ENCODE measurements at places on chromosomes 6 and 20.

DNA sequence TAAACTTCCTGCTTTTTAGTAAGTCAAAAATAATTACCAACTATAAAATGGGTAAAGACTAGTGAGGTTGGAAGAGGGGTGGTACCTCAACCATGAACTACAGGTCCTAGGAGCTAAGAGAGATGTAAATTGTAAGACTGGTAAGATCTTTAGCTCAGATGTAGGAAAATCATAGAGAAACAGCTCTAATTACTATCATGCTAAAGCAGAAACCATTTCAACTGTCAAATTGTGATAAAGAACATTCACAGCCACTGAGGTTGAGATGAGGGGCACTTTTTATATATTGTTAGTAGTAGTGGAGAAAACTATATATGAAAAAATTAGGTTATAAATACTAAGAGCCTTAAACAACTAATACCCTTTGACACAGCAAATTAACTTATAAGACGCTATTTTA lies 20.0 kb downstream of the CDK19 start:
- no peak for DNase-seq

DNA sequence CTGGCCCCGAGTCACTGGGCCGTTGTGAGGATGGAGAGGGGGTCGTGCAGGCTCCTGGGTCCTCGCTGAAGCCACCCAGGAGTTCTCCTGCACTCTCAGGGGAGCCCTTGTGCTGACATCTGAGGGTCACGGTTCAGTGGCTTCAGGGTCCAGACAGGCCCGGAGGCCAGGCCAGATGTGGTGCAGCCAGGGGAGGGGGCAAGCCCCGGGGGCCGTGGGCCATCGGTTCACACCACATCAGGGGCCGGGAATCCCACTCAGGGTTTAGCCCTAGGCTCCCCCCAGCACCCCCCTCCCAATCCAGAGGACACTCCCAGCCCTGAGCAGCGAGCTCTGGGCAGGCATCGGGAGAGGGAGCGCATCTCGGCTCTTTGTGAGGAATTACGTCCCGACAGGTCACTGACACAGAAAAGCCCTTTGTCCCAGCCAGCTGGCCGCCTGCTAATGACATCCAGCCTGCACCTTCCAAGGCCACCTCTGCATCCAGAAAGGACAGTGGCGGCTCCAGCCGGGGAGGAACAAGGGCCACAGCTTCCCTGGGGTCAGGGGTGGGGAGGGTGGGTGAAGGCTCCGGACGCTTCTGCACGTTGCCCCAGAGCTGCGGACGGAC lies 6.4 kb upstream of the CHRNA4 start:
- no peak for DNase-seq

DNA sequence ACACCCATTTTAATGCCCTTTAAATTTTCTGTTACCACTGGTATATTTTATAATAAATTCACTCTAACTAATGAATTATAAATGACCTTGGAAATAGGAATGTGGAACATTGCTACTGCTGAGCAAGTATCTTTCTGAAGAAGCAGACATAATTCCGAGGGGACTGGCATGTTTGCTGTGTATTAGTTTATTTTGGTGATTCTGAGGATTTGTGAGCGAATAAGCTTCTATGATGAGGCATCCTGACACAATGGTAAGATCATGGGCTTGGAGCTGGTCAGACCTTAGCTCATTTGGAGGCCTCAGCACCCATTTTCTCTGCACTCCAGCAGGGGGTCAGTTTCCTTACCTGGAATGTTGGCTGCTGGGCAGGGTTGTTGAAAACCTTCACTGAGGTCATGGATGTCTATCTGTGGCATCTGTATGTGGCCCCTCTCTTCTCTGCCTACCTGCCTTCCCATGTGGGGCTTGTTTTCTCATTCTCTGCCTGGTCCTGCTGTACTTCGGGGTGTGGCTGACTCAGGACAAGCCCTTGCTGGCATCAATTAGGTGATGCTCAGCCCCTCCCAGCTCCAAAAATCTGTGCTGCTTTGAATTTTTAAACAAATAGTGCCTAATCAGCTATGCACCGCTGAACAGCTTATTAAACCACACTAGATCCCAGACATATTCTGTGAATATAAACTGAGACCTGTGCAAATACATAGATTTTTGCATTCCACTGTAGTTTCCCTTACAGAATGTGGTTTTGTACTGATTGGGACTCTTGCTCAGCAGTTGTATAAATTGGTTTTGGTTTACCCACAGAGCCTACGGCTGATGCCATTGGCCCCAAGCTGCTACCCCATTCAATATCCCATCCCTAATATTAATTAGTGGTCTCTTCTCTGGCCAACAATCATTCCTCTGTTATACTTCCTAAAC lies 10.7 kb downstream of the ARID1B start:
- DNase-seq: no peak

GRCh38 chr20:18144541-18145099 lies 7.0 kb downstream of the KAT14 start:
- no peak for DNase-seq

DNA sequence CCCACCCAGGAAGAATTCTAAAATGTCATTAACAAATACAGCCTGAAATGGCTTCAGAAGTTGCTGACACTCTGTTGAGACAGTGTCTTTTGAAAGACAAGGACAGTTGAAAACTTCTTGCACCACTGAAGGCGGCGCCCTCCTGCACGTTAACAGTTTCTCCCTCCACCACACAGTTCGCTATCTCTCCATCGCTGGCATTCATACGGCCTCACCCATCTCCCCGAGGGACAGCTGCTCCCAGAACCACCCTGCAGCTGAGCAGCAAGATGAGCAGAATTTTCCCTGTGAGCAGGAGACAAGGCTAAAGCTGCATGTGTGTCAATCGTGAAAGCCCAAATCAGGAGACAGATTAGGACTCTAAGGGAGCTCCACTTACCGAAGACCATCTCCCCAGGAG lies 113.3 kb downstream of the LY86 start:
- no peak for DNase-seq

DNA sequence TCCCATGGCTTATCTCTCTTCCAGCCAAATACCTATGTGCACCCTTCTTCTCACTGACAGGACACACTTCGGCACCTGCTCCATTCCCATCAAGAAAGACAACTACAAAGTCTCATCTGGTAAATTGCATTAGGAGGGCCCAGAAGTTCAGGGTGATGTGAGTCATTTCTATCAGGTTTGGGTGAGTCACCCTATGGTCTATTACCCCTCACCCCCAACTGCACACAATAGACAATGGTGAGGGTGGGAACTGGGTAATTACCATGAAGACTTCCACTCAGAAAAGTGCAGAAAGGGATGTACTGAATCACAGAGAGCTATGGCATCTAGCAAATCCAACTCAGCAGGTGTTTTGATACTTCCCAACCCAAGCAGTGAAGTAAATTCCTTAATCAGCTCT lies 54.8 kb downstream of the OPN5 start:
- DNase-seq: no peak

GRCh38 chr20:12264711-12265110 lies 347.0 kb downstream of the BTBD3 start:
- DNase-seq: no peak

- no peak for DNase-seq
Measured at GRCh38 chr6:48109944-48110343, 1.1 kb downstream of the PTCHD4 start.

- DNase-seq: no peak
Measured at GRCh38 chr6:9484091-9484490, 930.8 kb downstream of the TFAP2A start.

DNA sequence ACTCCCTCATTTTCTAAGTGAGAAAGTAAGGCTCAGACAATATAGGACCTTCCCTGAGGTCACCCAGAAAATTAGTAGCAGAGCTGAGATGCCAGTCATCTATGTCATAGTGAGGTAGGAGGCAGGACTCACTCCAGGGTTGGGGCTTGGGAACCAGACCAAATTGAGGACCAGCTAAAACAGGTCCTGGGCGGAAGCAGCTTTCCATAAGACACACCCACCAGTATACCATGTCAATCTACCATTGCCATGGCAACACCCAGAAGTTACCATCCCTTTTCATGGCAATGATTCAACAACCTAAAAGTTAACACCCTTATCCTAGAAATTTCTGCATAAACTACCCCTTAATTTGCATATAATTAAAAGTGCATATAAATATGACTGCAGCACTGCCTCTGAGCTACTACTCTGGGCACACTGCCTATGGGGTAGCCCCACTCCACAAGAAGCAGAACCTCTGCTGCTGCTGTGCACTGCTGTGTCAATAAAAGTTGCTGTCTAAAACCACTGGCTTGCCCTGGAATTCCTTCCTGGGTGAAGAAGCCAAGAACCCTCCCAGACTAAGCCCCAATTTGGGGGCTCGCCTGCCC lies 30.3 kb upstream of the OCSTAMP start:
- DNase-seq: no peak

GRCh38 chr6:32111424-32112066 lies 2.4 kb upstream of the TNXB start:
- no peak for DNase-seq

DNA sequence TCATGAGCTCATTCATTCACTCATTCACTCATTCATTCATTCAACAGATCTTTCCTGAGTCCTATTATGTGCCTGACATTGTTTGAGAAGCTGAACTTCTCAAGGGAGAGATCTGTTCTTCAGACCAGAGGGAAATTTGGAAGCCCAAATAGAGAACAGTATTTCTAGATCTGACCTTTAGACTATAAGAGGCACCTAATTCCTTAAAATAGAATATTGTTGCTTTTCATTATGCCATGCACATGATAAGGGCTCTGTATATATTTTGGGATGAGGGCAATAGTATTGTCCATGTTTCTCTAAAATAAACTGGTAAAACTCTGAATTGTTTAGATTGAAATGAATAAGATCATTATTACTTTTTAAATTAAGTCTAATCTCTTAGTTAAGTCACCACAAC lies 18.6 kb upstream of the DSP start:
- DNase-seq: no peak

DNA sequence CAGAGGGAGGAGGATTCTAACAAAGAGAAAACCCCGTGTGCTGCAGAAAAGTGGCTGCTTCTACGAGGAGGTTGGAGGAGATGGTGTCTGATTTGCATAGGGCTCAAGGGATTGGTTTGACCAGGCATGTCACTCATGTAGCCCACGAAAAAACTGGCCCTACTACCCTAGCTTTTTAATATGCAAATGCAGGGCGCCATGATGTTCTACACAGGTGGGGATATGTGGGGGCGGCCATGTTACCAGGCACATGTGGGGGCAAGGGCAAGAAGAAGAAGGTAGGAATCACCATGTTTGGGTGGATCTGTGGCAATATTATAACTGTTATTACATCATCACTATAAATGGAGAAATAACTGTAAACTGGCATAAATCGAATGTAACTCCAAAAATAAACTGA lies 9.9 kb downstream of the KIAA1755 start:
- DNase-seq: no peak

- DNase-seq: no peak
Measured at GRCh38 chr20:32752458-32753250, 9.4 kb upstream of the COMMD7 start.

GRCh38 chr6:15081447-15081846 lies 164.4 kb upstream of the JARID2 start:
- DNase-seq: no peak

- DNase-seq: no peak
Measured at GRCh38 chr6:47934023-47934422, 152.2 kb downstream of the OPN5 start.

DNA sequence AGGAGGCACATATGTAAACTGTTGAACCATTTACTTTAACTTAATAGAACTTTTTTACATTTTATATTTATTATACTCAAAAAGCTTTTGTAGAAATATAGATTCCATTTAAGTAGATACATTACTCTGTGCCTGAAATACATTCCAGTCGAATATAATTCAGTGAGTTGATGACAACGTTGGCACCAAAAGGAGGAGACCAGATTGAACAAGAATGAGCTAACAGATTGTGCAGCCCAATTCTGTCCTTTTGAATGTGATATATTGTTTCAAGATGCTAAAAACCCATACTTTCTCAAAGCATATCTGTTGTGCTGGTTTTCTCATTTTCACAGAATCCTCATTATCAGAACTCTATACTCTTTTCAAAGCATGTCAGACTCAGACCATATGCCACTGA lies 147.4 kb upstream of the SIM1 start:
- DNase-seq: no peak

GRCh38 chr6:38259736-38260135 lies 380.0 kb downstream of the BTBD9 start:
- no peak for DNase-seq

GRCh38 chr6:19538096-19538495 lies 299.1 kb upstream of the ID4 start:
- DNase-seq: no peak

DNA sequence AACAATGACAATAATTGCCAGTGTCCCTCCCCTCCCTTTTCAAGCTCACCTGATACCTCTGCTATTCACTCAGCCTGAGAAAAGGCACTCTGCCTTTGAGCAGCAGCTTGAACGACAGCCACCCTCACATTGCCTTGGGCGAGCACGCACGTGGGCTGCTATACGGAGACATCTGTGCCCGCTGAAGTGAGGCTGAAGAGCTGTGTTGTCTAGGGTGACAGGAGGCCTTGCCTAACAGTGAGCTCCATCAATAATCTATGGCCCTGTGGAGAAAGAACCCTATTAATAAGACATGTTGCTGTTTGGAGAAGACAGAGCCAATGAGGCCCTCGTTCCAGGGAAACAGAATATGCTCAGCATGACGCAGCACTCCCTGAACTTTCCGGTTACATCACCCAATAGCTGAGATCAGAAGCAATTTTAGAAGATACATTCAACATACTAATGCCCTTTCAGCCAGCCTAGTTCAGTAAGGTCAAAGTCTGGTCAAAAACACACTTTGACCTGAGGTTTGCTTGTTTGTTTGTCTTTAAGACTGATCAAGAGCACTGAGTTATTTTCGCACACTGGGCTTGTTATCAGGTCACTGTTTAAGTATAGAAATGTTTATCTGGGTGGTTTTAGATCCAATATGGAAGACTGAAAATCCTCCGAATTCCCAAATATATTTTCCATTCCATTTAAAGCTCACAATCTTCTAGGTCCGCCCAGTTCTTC lies 30.6 kb downstream of the RBM24 start:
- peak; percentile 39 for DNase-seq

Measured in dorsolateral prefrontal cortex (tissue), 122 donors.